Left renal cortex interstitium (tissue), 4 donors: ENCODE measurements at places on chromosomes 5 and 9. TPM values are rescaled to one million over a fixed set of nuclear protein-coding genes. Genes with fewer than 3 reads are reported as not detected.

Gene SPATA31A7
- not detected for polyA plus RNA-seq

Gene LCN2
- polyA plus RNA-seq: 1.1 TPM

Gene ST8SIA4
- 5.8 TPM for polyA plus RNA-seq

- DNase-seq: no peak
Observed at GRCh38 chr5:78519198-78519941, 129.2 kb downstream of the LHFPL2 start.

- DNase-seq: no peak
Observed at GRCh38 chr5:97752871-97753270, 569.8 kb upstream of the RIOK2 start.

Gene THG1L
- 24.6 TPM for polyA plus RNA-seq

Gene TMOD1
- polyA plus RNA-seq: 0.55 TPM

DNA sequence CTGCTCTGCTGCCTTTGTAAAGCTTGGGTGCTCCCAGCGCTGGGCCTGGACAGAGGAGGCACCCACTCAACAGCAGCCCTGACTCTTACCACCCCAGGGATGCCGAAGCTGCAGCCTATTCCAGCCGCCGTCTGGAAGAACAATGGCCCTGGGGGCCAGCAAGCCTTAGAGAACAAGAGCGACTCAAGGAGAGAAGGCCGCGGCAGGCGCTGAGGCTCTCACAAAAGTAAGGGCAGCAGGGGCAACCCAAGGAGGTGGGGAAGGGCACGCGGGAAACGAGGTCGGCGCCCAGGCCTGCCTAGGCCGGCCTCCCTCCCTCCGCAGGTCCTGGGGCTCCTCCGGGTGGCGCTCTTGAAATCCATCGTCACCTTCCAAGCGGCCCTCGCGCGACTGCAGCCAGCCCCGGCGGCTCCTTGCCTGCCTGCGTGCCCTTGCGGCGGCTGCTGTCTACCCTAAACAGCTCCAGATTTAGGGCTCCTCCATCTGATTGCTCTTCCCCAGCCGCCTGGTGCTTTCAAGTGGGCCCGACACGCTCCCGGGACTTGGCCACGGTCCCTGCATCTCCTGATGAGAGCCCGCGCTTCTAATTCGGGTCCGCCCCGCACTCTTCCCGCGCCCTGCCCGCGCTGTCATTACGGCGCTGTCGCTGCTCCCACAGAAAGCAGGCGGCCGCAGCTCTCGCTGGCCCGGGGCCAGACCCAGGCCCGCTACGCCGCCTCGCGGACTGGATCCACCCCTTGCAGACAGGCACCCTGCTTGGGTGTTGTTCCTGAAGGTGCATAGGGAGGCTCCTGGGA, 213.3 kb downstream of the SEMA6A start:
- no peak for DNase-seq

DNA sequence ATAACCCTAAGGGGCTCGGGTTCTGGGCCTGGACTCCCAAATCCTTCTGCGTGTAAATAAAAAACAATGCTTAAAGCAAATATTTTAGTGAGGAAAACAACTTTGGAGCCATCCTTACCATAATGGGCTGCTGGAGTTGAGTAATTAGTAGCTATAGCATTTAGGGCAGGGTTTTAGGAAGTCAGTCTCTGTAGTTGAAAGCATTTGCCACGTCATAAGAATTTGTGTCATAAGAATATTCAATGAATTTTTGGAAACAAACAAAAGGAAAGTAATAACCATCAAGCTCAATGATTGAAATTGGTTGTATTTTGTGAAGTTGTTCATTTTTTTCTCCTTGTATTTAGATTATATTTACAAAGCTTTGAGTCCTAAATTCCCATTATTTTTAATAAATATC, 114.8 kb upstream of the ELL2 start:
- DNase-seq: no peak

DNA sequence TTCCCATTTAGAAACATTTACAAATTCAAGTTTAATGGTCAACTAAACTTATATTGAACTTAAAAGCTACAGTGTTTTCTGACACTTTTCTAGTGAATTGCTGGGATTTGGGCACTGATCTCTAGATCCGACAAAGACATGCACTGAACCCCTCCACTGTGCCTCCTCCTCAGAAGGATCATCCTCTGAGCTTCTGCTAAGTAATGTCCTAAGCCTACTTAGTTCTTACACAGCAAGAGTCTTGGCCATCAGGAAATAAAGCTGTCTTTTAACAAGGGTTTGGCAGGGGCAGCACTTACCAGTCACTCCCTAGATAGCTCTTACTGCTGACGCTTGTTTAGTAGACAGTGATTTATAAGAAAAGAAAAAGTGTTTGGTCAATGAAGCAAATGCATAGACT, 50.5 kb downstream of the FAM81B start:
- no peak for DNase-seq

GRCh38 chr5:108735790-108736189, 11.9 kb upstream of the FER start:
- DNase-seq: no peak

DNA sequence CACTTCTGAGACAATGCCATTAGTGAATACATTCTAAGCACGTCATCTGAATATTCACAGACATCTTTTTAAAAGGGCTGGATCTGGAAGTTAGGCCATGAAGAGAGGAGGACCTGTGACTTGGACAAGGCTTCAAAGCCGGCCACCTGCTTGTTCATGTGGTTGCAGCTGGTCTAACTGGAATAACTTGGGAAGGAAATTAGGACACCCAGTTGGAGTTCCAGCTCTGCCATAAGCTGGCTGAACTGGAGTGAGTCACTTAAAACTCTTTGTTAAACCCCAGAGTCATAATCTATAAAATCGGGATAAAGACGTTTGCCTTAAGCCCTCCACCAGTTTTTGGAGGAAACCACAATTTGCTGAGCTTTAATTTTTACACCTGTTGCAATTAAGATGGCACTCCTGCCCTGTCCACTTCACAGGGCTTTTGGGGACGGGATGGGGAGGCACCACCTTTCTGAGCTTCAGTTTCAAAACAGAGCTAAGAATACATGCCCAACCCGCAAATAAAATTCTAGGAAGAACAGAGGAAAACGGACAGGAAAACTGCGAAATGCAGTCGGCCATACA, 536 bp upstream of the STX17 start:
- no peak for DNase-seq

GRCh38 chr9:122016744-122017143, 76.4 kb downstream of the TTLL11 start:
- no peak for DNase-seq

- no peak for DNase-seq
Observed at GRCh38 chr9:13939134-13939533, 374.8 kb downstream of the NFIB start.

Gene ASPN
- 19.7 TPM for polyA plus RNA-seq

Gene FOXD4L5
- polyA plus RNA-seq: 0.14 TPM

GRCh38 chr9:94613003-94613402, 19.4 kb upstream of the FBP2 start:
- DNase-seq: no peak

Gene IQGAP2
- 59.4 TPM for polyA plus RNA-seq

Gene JAKMIP2
- polyA plus RNA-seq: 3.5 TPM

- DNase-seq: no peak
Observed at GRCh38 chr5:156420665-156421064, 93.7 kb downstream of the SGCD start.

Gene MEF2C
- 37.6 TPM for polyA plus RNA-seq

- DNase-seq: no peak
Observed at GRCh38 chr9:7862170-7862569, 62.6 kb upstream of the DMAC1 start.

DNA sequence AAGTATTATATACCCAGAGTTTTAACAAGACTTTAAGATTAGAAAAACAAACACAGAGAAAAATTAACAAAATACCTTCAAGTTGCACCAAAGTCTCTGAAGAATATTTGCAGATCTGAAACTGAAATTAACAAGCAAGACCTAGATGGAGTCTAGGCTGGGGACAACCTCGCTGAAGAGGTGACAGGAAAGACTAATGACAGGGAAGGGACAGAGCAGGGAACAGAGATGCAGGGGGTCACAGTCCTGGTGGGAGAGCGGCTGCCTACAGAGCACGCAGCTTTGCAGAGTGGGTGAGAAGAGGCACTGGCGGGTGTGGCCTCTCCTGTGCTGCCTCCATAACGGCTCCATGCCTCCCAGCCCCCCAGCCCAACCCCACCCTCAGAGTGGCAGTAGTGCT, 13.5 kb downstream of the RETREG1 start:
- no peak for DNase-seq

Gene ZNF462
- 18.9 TPM for polyA plus RNA-seq
